ENCODE measurements at places on chromosomes 6 and 20. TPM values are rescaled to one million over a fixed set of nuclear protein-coding genes. Genes with fewer than 3 reads are reported as not detected.

GRCh38 chr20:44861531-44862006 is 23.9 kb upstream of the YWHAB start:
- DNase-seq = peak; percentile 63

The FHL5 gene
- not detected for total RNA-seq

The SMAP1 gene
- total RNA-seq = 27.3 TPM

- no peak for DNase-seq
Observed at GRCh38 chr6:91664327-91664959, 1077.6 kb upstream of the MAP3K7 start.

DNA sequence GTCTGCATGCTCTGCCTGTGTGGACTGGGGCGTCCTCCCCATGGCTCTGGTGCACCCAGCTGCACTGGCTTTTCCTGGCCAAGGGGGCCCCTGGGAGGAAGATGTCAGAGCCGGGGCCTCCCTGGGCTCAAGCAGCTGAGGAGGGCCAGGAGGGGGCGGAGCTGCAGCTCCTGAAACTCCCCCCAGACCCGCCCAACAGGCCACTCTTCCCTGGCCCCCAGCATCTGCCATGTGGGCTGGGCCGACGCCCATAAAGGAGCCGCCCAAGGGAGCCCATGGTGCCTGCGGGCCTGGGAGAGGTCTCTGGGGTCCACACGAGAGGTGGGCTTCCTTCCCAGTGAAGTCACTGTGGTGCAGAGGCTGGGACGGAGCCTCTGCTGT is 4.0 kb downstream of the RBBP8NL start:
- no peak for DNase-seq

The BTN1A1 gene
- total RNA-seq = not detected

DNA sequence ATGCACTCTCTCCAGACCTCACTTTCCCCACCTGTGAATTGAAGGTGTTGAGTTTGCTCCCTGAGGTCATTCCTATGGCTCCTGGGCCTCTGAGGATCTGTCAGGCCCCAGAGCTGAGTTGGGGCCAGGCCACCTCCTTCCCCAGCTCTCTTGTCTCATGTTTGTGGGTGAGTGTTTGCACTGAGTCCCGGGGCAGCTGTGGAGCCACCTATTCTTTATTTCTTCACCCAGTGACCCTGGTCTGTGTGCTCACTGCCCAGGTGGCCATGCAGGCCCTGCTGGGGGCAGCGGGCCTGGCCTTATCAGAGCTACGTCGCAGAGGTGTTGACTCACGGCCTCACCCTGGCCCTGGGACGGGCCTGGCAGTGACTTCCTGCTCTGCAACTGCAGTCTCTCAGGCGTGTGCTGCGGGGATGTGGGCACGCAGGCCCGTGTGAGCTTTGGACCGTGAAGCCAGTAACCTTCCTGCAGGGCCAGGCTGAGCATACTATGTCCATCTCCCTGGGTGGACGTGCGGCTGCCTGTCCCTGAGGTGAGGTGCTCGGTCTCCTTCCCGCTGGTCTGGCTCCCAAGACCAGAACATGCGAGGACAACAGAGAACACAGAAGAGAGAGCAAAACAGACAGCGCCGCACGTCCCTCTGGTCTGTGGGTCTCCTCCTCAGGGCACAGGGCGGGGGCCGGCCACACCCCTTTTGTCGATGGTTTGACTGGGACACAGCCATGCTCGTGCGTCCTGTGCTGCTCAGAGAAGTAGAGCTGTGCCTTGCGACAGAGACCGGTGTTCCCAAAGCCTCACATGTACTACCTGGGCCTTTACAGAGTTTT is 12.1 kb downstream of the TMEM181 start:
- no peak for DNase-seq

- DNase-seq = peak; percentile 86
Observed at GRCh38 chr20:44601801-44602204, 19.4 kb downstream of the PKIG start.

- DNase-seq = peak; percentile 48
Observed at GRCh38 chr6:144899161-144899560, 614.0 kb downstream of the UTRN start.

GRCh38 chr6:45921691-45922281 is 93.9 kb downstream of the CLIC5 start:
- no peak for DNase-seq

The HLA-G gene
- total RNA-seq = 0.89 TPM

GRCh38 chr6:1175877-1176276 is 136.0 kb upstream of the FOXQ1 start:
- DNase-seq = no peak

DNA sequence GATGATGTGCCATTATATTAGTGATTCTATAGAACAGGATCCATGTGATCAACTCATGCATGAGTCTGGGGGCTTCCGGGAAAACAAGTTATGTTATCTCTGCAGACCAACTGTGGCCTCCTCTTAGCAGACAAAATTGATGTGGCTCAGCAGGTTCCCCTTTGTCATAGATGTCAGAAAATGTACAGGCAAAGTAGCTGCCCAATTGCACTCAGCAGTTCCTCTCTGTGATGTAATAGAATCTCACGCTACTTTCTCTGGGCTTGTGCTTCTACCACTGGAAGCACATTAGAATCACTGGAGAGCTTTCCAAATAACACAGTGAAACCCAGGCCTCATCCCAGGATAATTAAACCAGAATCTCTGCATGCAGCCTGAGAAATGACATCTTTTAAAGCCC is 253.1 kb downstream of the SLC24A3 start:
- DNase-seq = no peak

Measured in astrocyte (in vitro differentiated cells and primary cell).